Right lobe of liver (tissue), 6 donors: ENCODE measurements at places on chromosomes 5 and 9. TPM values are rescaled to one million over a fixed set of nuclear protein-coding genes. Genes with fewer than 3 reads are reported as not detected.
A peak's percentile ranks its signal among the peaks of the same experiment; 100 is the strongest.

The STC2 gene
- total RNA-seq = 0.20 TPM

DNA sequence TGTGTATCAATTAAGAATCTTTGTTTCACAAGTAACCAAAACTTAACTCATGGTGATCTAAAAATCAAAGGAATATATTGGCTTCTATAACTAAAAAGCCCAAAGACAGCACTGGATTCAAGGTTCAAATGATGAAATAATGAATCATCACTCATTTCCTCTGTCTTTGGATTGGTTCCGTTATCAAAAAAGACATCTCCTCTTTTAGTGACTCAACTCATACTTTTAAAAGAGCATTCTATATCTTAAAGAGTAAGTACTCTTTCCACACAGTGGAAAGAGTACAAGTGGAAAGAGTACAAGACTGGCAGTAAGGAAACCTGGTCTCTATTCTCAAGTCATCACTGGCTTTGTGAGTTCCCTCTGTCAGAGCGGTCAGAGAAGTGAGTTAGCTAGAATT lies 141.4 kb upstream of the NMUR2 start:
- H3K36me3 ChIP-seq = no peaks in the 10 kb centered on the region
- no peaks in the 10 kb centered on the region for H3K4me1 ChIP-seq
- no peak overlapping the region for H3K4me3 ChIP-seq
- H3K27me3 ChIP-seq = no peaks in the 10 kb centered on the region
- no peak for DNase-seq
- H3K27ac ChIP-seq = no peak overlapping the region

The PCDHA10 gene
- not detected for total RNA-seq

DNA sequence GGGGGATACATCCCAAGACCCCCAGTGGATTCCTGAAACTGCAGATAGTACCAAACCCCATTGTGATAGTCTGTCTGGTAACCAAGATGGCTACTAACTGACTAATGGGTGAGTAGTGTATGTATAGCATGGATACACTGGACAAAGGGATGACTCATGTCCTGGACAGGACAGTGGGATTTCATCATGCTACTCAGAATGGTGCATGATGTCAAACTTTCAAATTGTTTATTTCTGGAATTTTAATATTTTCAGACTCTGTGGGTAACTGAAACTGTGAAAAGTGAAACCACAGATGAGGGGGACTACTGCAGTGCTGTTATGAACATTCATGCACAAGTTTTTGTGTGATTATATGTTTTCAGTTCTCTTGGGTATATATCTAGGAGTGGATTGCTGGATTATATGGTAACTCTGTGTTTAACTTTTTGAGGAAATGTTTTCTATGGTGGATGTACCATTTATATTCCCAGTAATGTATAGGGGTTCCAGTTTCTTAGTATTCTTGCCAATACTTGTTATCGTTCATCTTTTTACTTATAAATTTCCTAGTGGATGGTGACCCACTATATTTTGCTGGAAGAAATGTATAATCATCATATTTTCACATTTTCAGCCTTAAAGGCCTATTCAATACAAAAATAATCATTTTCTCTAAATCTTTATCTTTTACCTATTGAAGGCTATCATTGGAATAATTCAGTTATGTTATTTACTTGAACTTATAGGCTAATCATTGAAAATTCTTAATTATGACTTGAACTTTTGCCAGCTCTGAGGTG lies 140.9 kb downstream of the NR3C1 start:
- no peaks in the 10 kb centered on the region for H3K27me3 ChIP-seq
- no peak overlapping the region for H3K4me3 ChIP-seq
- no peaks in the 10 kb centered on the region for H3K36me3 ChIP-seq
- no peaks in the 10 kb centered on the region for H3K4me1 ChIP-seq
- no peak for DNase-seq

DNA sequence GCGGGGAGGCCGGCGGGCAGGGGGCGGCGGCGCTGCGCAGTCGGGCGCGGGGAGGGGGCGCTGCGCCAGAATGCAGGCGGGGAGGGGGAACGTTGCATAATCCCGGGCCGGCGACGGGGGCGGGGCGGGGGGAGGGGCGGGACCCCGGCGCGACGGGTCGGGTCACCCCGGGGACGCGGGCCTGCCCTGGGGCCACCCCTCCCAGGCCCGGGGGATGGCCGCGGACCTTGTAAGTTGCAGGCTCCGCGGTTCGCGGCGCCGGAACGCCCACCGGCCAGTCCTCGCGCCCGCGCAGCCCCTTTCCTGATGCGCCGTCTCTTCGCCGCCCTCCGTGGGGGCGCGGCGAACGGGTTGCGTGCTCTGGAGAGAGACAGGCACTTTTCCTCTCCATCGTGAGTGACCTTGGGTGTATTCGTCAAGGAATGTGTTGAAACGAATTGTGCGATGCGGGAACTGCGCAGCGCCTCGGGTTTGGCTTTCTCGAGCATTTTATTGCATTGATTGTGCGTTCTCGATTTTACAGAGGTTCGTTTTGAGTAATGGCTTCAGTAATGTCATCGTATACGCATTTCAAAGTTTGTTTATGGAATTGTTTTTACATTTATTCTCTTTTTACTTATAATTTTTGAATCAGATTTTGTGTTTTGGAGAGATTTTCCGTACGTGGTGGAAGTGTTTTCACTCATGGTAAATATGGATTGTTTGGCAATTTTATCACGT lies 802 bp downstream of the SPIN1 start:
- H3K36me3 ChIP-seq = no peaks in the 10 kb centered on the region
- DNase-seq = peak; percentile 66
- peaks cover 13% of the 10 kb centered on the region for H3K4me1 ChIP-seq

DNA sequence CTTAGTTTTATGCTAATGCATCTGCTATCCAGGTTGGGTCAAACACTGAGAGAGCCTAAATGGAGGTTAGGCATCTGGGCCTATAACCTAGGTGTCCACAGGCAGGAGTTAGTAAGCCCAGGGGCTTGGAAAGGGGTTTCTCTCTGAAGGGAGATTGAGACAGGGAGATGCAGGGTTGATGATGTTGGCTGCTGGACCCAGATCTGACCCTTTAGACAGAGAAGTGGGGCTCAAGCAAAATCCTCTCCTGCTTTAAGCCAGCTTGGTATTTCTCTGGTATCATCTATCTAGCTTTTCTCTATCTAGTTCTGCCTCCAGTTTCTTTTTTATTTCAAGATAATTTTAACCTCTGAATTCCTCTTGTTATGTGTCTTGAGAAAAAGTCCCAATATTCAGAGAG lies 18.3 kb upstream of the ANKRD55 start:
- H3K4me3 ChIP-seq = no peak overlapping the region
- no peaks in the 10 kb centered on the region for H3K36me3 ChIP-seq
- H3K27me3 ChIP-seq = no peaks in the 10 kb centered on the region
- no peak overlapping the region for H3K27ac ChIP-seq
- DNase-seq = no peak

The SHOC1 gene
- not detected for total RNA-seq

The GRHPR gene
- total RNA-seq = 336 TPM

- peak; percentile 24 for DNase-seq
- peak overlapping the region; percentile 93 for H3K27ac ChIP-seq
- H3K4me3 ChIP-seq = peak overlapping the region; percentile 5
- no peaks in the 10 kb centered on the region for H3K27me3 ChIP-seq
- H3K36me3 ChIP-seq = no peaks in the 10 kb centered on the region
Observed at GRCh38 chr9:134216449-134216951, 52.1 kb upstream of the RNU6ATAC start.

The FOXD4 gene
- not detected for total RNA-seq

DNA sequence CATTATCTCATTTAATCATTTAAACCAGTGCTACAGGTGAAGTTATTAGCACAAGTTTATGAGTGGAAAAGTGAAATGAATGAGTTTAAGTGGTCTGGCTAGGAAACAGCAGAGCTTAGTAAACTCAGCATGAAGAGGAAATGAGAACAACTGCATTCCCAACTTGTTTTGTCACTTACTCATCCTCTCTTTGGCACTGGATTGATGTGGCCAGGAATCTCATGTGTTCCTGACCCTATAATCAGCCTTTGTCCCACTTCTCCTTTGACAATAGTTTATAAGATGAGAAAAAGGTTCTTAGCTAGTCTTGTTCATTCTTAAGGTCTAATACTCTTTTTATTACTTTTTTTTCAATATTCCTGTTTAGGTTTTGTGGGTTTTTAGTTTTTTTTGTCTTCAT lies 559.2 kb upstream of the TLE4 start:
- no peak overlapping the region for H3K4me3 ChIP-seq
- H3K27me3 ChIP-seq = no peaks in the 10 kb centered on the region
- no peaks in the 10 kb centered on the region for H3K36me3 ChIP-seq
- no peaks in the 10 kb centered on the region for H3K4me1 ChIP-seq

DNA sequence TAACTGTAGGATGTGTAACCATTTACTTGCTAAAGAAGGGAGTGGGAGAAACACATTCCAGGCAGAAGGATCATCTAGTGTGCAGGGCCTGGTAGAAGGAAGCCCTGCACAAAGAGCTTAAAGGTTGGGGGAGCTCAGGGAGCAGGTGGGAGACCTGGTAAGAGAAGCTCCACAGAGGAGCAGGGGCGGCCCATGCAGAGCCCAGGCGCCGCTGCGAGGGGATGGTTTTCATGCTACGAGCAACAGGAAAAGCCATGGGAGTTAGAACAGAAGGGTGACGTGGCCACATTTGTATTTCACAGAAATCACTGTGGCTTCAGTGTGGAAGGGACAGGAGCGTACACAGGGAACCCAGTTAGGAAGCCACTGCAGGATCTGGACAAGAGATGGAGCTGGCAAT lies 73.1 kb downstream of the PDE6A start:
- H3K27ac ChIP-seq = no peak overlapping the region
- no peak overlapping the region for H3K4me3 ChIP-seq
- no peaks in the 10 kb centered on the region for H3K36me3 ChIP-seq
- no peak for DNase-seq
- no peaks in the 10 kb centered on the region for H3K4me1 ChIP-seq

The PIP5KL1 gene
- not detected for total RNA-seq

- DNase-seq = no peak
- H3K4me3 ChIP-seq = no peak overlapping the region
- H3K27me3 ChIP-seq = no peaks in the 10 kb centered on the region
- no peaks in the 10 kb centered on the region for H3K36me3 ChIP-seq
- H3K27ac ChIP-seq = no peak overlapping the region
Observed at GRCh38 chr9:12628546-12628945, 64.6 kb upstream of the TYRP1 start.

The GPR151 gene
- total RNA-seq = not detected

DNA sequence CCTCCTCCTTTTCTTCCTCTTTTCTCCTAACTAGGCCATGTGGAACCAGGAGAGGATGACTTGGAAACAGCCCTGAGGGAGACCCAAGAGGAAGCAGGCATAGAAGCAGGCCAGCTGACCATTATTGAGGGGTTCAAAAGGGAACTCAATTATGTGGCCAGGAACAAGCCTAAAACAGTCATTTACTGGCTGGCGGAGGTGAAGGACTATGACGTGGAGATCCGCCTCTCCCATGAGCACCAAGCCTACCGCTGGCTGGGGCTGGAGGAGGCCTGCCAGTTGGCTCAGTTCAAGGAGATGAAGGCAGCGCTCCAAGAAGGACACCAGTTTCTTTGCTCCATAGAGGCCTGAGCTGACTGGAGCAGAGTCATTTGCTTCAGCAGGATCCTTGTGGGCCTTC lies 13.7 kb downstream of the NUDT2 start:
- DNase-seq = peak; percentile 93
- H3K4me3 ChIP-seq = no peak overlapping the region
- H3K27ac ChIP-seq = peak overlapping the region; percentile 22
- peaks cover 3% of the 10 kb centered on the region for H3K36me3 ChIP-seq
- H3K27me3 ChIP-seq = no peaks in the 10 kb centered on the region

GRCh38 chr9:9574080-9574479 lies 1038.7 kb downstream of the PTPRD start:
- DNase-seq = no peak
- no peak overlapping the region for H3K27ac ChIP-seq
- no peaks in the 10 kb centered on the region for H3K27me3 ChIP-seq
- no peaks in the 10 kb centered on the region for H3K4me1 ChIP-seq
- H3K4me3 ChIP-seq = no peak overlapping the region

- H3K4me1 ChIP-seq = peaks cover 12% of the 10 kb centered on the region
- H3K27me3 ChIP-seq = no peaks in the 10 kb centered on the region
- H3K27ac ChIP-seq = no peak overlapping the region
Observed at GRCh38 chr5:157890836-157891597, 32.1 kb upstream of the CLINT1 start.

- no peak overlapping the region for H3K4me3 ChIP-seq
- H3K27me3 ChIP-seq = no peaks in the 10 kb centered on the region
- no peaks in the 10 kb centered on the region for H3K4me1 ChIP-seq
- H3K27ac ChIP-seq = no peak overlapping the region
- H3K36me3 ChIP-seq = no peaks in the 10 kb centered on the region
Observed at GRCh38 chr5:72654231-72654630, 147.0 kb upstream of the ZNF366 start.

GRCh38 chr9:27212621-27213020 lies 84.3 kb downstream of the EQTN start:
- no peaks in the 10 kb centered on the region for H3K27me3 ChIP-seq
- H3K4me3 ChIP-seq = no peak overlapping the region
- no peak overlapping the region for H3K27ac ChIP-seq

The ERCC6L2 gene
- total RNA-seq = 17.0 TPM

- no peaks in the 10 kb centered on the region for H3K27me3 ChIP-seq
- no peaks in the 10 kb centered on the region for H3K4me1 ChIP-seq
Observed at GRCh38 chr5:27473307-27474046, 435.1 kb upstream of the CDH9 start.

- H3K27me3 ChIP-seq = no peaks in the 10 kb centered on the region
- H3K27ac ChIP-seq = peak overlapping the region; percentile 3
- no peak overlapping the region for H3K4me3 ChIP-seq
- H3K4me1 ChIP-seq = no peaks in the 10 kb centered on the region
- H3K36me3 ChIP-seq = no peaks in the 10 kb centered on the region
Observed at GRCh38 chr9:81848472-81848871, 79.8 kb upstream of the SPATA31D4 start.

- no peak overlapping the region for H3K27ac ChIP-seq
- H3K27me3 ChIP-seq = no peaks in the 10 kb centered on the region
- DNase-seq = no peak
- no peak overlapping the region for H3K4me3 ChIP-seq
Observed at GRCh38 chr5:19660679-19661078, 327.3 kb downstream of the CDH18 start.

DNA sequence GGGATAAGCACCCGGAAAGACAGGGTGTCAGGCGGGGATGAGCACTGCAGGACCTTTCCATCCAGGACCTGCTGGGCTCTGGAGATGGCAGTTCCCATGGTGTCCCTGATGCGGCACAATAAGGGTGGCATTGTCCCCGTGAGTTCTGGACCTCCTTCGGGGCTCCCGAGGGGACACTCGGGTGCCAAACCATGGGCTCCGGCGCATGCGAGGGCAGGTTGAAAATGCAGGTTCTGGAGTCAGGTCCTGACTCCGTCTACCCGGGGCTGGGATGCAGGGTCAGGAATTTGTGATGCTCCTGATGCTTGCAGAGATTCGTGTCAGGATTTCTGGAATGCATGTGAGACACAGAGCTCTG lies 682 bp downstream of the FCN2 start:
- H3K4me1 ChIP-seq = no peaks in the 10 kb centered on the region
- peak overlapping the region; percentile 57 for H3K27ac ChIP-seq
- no peaks in the 10 kb centered on the region for H3K36me3 ChIP-seq
- H3K4me3 ChIP-seq = peak overlapping the region; percentile 35
- no peak for DNase-seq

The FYB1 gene
- total RNA-seq = 8.2 TPM

The TNFSF15 gene
- 0.07 TPM for total RNA-seq

- H3K27ac ChIP-seq = no peak overlapping the region
- H3K4me1 ChIP-seq = no peaks in the 10 kb centered on the region
- no peak for DNase-seq
- H3K4me3 ChIP-seq = no peak overlapping the region
Observed at GRCh38 chr5:61386045-61386800, 54.2 kb downstream of the ZSWIM6 start.
